ENCODE measurements at places on chromosomes 16 and 17.

DNA sequence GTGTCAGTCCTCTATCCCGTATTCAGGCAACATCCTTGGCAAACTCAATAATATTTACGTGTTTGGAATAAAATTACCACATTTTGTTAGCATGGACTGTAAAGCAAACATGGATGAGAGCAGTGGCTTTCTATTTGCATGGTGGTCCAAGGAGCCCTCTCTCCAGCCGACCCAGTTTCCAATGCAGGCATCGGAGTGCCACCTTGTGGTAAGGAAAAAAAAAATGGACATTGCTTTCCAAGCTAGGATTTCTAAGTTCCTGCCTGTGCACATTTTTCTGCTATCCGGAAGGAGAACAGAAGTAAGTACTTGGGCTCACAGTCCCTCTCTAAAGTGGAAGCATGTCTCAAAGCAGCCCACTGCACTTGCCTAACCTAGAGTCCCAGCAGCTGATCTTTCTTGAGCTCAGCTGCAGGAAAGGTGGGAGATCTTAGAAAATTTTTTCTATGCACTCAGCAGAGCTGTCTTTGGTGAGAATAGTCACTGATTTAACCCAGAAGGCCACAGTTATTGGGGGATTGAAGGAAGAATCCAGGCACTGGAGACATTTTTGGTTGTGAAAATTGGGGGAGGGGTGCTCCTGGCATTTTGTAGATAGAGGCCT is 46.0 kb upstream of the ERCC4 start:
- DNase-seq: no peak

GRCh38 chr17:7740481-7741001 is 23.0 kb downstream of the DNAH2 start:
- DNase-seq: no peak

GRCh38 chr16:6498858-6499257 is 833.8 kb upstream of the RBFOX1 start:
- DNase-seq: no peak

- DNase-seq: no peak
Observed at GRCh38 chr16:87968541-87968940, 17.3 kb downstream of the BANP start.

DNA sequence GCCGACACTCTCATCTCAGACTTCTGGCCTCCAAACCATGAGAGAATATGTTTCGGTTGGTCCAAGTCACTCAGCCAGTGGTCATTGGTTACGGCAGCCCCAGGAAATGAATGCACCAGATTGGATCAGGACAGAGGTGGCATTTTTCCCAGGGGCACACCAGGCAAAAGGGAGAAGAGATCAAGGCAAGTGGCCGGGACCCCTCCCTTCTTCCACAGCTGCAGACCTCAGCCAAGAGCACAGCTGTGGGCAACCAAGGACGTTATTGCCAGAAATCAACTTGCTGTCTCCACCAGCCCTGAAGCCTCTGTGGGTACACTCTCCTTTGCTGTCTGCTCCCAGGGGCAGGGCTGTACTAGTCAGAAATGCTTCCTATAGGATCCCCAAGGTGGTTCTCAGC is 20.7 kb downstream of the LRRC75A start:
- no peak for DNase-seq

- no peak for DNase-seq
Observed at GRCh38 chr16:82829301-82829700, 202.5 kb downstream of the CDH13 start.

GRCh38 chr17:57288040-57288772 is 31.9 kb downstream of the MSI2 start:
- DNase-seq: no peak

DNA sequence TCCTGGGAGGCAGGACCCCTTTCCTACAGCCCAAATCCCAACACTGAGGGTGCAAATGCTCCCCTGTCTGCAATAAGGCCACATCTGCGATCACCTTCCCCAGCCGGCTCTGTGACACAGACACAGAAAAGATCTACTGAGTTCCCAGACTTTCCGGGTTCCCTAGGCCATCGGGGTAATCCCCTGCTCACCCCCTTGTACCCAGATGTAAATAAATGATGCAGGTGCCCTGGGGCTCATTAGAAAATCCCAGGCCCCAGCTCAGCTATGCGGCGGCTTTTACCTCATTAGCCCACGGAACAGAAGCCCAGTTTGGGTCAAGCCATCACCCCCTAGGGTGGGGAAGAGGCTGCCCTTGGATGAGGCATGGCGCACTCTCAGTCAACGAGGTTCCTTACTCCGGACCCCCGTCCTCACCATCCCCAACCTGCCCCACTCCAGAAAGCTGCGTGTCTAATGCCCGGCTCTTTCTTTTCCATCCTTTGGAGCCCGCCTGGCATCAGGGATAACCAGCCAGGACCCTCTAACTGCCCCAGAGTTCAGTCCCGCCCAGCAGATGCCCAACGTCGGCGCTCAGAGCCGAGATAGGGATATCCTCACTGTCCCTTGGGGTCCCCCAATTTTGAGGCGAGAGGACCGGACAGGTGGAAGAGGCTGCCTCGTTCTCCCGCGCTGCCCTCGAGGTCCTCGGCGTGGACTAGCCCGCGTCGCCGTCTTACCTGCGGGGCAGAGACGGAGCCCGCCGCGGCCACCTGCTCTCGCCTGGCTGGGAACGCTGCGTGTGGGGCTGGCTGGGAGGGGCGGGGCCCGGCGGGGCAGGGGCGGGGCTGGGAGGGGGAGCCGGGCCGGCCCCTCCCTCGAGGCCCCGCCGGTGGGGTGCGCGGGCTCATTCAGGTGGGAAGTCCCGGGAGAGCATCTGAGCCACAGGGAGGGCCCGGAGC is at the start of gene ZNF385C:
TSS of gene ZNF385C (minus strand) at position 783 of the 941 bp plus-strand sequence. CDS start 35,417 bp downstream, outside the sequence.
- DNase-seq: no peak

DNA sequence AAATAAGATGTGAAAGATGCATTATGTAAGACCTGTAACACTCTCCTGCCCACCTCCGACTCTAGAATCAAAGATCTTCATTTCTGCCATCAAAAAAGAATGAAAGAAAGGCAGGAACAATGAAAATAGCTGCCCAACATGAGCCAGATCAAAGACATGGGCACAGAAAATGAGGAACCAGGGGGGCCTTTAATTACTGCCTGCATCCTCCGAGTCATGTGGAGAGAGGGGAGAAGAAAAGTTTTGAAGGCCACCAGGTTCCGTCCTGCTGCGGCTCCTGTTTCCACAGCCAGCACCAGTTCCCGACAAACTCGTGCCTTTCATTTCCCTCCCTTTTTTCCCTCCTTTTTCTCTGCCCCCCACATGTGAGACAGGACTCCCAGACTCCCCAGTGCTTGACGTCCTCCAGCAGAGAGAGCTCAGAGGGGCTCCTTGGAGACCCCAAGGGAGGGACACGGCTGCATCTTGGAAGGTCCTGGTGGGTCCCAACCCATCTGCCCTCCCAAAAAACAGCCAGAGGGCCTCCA is 168.4 kb downstream of the ZNF423 start:
- no peak for DNase-seq

GRCh38 chr16:9821331-9821730 is 360.9 kb downstream of the GRIN2A start:
- DNase-seq: no peak

All from mesenteric fat pad (tissue), 1 donor.